Hematopoietic multipotent progenitor cell treated with erythropoietin and hydrocortisone succinate and interleukin-3 and kit ligand, for 17 days (in vitro differentiated cells): ENCODE measurements at places on chromosomes 5 and 9.

GRCh38 chr9:77910194-77910621 is 121.4 kb downstream of the GNAQ start:
- DNase-seq, result no peak

GRCh38 chr5:124951661-124952060 is 205.2 kb upstream of the ZNF608 start:
- no peak for DNase-seq

GRCh38 chr5:72203251-72203845 is 96.1 kb downstream of the MAP1B start:
- no peak for DNase-seq

DNA sequence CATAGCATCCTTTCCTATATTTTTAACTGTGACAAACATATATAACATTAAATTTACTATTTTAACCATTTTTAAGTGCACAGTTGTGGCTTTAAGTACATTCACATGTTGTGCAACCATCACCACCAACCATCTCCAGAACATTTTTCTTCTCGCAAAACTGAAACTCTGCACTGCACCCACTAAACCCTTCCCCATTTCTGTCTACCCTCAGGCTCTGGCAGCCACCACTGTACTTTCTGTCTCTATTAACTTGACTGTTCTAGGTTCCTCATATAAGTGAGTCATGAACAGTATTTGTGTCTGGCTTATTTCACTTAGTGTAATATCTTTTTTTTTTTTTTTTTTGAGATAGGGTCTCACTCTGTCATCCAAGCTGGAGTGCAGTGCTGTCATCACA is 25.5 kb downstream of the KCNMB1 start:
- no peak for DNase-seq

- DNase-seq, result no peak
These were observed 25.3 kb downstream of the LRRC70 start for GRCh38 chr5:62603934-62604333.
